Lung (tissue), 17 donors: ENCODE measurements at places on chromosomes 1 and 21. TPM values are rescaled to one million over a fixed set of nuclear protein-coding genes. Genes with fewer than 3 reads are reported as not detected.

DNA sequence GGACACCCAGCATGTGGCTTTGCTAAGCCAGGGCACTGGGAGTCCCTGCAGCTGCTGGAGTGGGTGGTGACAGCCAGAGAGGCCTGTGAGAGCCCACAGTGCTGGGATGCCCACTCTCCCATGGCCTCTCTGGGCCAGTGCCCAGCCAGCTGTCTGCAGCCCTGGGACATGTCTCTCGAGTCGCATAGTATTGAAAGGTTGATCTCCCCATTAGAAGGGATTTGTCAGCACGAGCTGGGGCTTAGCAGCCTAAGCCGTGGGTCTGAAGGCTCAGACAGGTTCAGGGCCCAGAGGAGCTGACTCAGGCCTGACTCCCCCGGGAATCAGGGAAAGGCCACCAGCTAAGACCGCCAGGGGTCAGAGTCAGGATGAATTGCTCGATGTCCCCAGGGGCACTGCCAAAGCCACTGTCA, 53.5 kb downstream of the FOXD2 start:
- no peak for DNase-seq

DNA sequence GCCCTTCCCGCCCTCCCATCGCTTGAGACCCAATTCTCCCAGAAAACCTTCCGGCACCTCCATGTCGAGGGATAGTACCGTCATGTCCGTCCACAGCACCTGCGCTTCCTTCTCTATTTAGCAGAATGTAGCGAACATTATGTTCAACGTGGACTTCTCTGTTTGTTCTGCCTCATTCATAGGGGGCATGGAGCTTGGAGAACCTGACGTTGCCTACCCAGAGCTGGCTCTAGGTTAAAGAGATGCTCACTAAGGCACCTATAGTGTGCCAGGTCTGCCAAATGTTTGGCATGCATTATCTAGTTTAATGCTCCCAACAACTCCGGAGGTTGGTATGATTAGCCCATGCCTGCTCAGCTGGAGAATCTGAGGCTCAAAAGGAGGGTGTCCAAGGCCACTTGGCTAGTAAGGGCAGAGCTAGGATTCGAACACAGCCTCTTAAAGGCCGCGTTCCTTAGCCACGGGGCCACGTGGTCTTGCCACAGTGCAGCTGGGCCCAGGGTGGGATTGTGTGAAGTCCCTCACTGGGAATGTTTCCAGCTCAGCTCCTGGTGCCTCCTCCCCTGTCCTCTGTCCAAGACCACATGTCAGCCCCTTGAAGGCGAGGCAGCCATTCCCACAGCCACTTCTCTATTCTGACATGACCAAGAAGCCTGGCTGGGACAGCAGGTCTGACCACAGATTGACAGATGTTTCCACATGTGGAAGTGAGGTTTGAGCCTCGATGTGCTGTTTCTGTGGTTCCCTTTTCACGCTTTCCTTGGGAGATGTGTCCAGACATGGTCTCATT, 57.8 kb downstream of the RUNX3 start:
- no peak for DNase-seq

GRCh38 chr1:7410156-7410555, 360.9 kb upstream of the VAMP3 start:
- no peak for DNase-seq

- no peak for DNase-seq
These were observed 393.0 kb upstream of the PLXNA2 start for GRCh38 chr1:208637181-208637580.

- DNase-seq: peak; percentile 25
These were observed 10.5 kb downstream of the TENT5C start for GRCh38 chr1:117616356-117616755.

DNA sequence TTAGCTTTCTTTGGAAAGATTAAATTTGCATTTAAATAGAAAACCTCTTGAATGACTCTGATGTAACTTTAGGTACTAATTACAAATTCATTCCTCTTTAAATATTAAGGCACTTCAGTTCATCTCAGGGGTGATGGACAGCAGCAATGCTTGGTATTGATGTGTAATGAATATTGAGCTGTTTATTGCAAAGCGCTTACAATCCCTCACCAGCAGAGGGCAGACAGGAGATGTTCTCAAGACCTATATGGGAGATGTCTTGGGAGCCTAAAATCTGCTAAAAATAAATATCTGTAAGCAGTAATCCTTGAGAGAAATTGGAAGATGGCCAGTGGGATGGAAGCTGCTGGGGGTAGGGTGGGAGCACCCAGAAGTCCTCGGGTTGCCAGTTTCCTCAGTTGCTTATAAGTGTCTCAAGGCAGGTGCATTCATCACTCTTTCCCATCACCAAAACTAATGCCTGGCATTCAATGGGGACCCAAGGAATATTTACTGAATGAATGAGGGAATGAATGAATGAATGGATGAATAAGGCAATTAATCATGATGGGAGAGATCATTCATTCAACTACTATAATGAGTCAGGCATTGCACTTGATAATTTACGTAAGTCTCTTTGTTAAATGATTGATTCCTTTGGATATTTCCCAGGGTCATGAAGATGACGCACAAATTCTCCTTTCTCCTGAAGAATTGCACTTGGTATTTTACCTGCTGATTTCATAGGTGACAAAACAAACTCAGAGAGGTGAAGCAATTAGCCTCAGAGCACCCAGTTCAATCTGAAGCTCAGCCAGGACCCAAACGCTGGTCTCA, 2.3 kb downstream of the KLHDC8A start:
- DNase-seq: peak; percentile 67

DNA sequence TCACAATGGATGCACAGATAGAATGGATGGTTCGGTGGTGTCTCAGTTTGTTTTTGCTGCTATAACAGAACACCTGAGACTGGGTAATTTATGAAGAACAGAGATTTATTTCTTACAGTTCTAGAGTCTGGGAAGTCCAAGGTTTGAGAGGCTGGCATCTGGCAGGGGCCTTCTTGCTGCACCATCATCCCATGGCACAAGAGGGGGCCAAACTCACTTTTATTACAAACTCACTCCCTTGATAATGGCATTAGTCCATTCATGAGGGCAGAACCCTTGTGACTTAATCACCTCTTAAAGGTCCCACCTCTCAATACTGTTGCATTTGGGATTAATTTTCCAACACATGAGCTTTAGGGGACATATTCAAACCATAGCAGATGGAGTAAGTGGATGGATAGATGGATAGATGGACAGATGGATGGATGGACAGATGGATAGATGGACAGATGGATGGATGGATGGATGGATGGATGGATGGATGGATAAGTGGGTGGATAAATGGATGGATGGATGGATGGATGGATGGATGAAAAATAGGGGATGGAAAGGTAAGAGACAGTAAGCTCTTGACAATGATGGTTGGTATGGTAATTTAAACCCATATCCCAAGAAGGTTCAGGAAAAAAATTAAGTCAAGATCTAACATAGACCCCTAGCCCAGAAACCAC, 16.5 kb downstream of the CAMK2N1 start:
- DNase-seq: no peak

- no peak for DNase-seq
These were observed 59.8 kb downstream of the KIRREL1 start for GRCh38 chr1:158053276-158053675.

DNA sequence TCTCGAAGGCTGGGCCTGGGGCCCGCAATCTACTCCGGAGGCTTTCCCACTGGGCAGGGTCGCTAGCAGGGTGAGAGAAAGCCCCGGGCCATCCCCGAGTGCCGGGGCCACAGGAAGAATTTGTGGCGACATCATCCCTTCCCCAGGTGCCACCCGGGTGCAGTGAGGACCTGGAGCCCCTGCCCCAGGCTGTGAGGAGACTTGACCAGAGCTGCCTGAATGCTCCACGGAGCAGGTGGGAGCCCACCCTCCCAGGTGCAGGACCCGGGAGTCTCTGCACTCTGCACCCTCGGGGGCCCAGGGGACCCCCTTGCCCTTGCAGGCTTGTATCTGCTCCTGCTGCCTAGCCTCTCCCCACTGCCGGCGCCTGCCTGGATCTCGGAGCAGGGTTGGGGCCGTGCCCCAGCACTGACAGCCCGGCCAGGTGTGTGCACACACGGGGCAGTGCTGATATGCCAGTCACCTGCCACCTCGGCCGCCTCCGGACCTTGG, 67.5 kb upstream of the RGS7 start:
- no peak for DNase-seq

DNA sequence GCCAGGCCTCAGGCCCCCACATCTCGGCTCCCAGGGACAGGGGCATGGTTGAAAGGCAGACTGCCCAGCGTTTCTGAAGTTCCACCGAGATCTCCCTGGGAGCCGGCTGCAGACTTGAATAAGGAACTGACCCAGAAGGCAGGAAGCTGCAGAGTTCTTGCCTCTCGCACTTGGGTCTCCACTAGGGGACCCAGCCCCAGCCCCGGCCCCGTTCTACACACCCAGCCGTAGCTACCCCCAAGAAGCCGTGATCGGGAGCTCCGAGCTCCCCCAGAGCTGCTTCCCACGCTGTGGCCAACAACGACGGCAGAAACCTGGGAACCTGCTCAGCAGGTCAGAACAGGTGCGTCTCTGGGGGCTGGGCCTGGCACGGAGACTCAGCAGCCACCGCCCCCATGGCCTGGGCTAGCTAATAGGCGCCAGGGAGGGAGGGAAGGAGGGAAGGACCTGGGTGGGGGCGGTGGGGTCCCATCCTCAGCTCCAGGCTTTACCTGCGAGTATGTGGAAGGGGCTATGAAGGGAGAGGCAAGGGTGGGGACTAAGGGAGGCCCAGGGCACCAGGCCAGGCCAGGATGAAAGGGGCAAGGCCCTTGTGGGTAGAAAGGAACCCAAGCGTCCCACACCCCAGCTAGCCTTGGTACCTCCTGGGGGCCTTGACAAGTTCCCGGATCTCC, at the start of gene NECTIN4:
Gene NECTIN4, minus strand, starts transcription at position 308 of the 674 bp plus-strand sequence. Its CDS starts 262 bp downstream, at position 46.
- DNase-seq: peak; percentile 51

DNA sequence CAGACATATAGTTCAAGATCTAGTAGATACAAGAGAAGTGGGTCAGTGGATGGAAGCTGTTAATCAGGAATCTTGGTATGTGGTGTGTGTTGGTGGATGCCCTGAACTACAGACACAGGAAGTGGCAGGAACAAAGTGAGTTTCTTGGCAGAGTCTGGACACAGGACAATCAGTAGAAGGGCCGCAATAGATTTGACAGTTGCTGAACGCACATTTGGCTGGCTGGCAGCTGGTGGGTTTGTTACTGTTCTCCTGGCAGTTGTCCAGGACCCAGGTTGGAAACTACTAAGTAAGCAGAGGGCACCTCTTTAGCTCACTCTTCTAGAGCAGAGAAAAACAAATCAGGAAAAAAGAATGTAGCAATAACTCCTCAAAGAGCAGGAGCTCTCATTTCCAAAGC, 13.2 kb downstream of the KRTAP26-1 start:
- DNase-seq: no peak

DNA sequence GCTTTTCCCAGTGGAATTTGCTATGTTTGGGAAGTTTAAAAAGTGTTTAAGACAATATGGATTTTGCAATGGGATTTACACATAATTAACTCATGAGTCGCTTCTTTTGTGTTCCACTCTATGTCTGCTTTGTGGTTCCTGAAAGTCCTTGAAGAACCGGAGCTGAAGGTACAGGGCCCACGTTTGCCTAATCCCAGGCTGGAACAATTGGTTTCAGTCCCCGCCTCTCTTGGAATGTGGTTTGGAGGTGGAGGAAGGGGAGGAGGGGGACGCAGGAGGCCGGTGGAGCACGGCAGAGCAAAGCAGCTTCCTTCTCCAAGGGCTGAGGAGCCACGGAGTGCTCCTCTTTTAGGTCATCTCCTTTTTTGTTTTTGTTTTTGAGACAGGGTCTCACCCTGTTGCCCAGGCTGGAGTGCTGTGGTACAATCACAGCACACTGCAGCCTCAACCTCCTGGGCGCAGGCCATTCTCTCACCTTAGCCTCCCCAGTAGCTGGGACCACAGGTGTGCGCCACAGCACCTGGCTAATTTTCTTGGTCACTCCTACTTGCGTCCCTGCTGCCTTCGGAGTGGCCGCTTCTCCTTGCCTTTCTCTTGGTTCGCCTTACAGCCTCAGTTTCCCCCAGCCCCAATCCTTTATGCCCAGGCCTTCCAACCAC, 129.5 kb upstream of the ERRFI1 start:
- no peak for DNase-seq

DNA sequence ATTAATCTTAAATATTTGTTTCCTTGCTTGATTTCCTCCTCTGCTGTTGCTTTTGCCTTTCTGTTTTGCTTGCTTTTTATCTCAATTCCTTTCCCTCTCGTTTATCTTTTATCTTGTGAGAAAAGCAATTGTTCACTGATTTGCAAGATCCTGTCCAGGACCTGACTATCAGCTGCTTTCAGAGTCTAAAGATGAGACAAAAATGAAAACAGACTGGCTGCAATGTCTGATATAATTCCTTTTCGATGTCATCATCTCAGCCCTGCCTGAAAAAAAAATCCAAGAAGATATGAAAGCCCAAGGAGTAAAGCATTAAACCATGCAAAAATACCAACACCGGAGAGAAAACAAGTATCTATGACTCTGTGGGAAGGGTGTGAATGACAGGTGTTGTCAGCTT, 225.5 kb downstream of the PATJ start:
- DNase-seq: no peak

DNA sequence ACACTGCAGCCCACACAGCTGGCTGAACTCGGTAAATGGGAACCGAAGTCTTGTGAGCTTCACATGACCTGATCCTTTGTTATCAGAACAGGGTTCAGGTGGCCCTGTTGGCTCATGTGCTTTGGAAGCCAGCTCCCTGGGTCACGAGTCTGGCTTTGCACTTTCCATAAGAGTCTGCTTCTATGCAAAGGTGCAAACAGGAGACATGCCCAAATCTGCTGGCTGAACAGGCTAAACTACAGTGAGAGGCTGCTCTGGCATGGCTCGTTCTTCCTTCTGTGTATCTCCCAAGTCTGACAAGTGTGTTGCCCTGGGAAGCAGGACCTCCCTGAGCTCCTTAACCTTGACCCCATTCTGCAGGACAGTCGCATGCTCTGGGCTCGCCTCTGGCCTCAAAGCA, 549.6 kb downstream of the KIF26B start:
- no peak for DNase-seq

- DNase-seq: no peak
These were observed 43.7 kb downstream of the TP53BP2 start for GRCh38 chr1:223802032-223802431.

- DNase-seq: no peak
These were observed 159.0 kb upstream of the BACE2 start for GRCh38 chr21:41008974-41009373.

- no peak for DNase-seq
These were observed 133.7 kb downstream of the RUNX1 start for GRCh38 chr21:34915364-34915841.

Gene OR2AJ1
- not detected for polyA plus RNA-seq

Gene TTC13
- 12.6 TPM for polyA plus RNA-seq

Gene ACTL8
- not detected for polyA plus RNA-seq

Gene LSM10
- 70.6 TPM for polyA plus RNA-seq

Gene MFAP2
- polyA plus RNA-seq: 7.4 TPM

Gene MAD2L2
- polyA plus RNA-seq: 32.8 TPM

Gene CATSPERE
- polyA plus RNA-seq: 0.87 TPM

Gene MCOLN2
- polyA plus RNA-seq: 9.8 TPM

Gene RGSL1
- polyA plus RNA-seq: not detected
